ENCODE measurements at places on chromosomes 4 and X. TPM values are rescaled to one million over a fixed set of nuclear protein-coding genes. Genes with fewer than 3 reads are reported as not detected.
A peak's percentile ranks its signal among the peaks of the same experiment; 100 is the strongest.

- no peak for DNase-seq
These were observed 37.1 kb downstream of the STX18 start for GRCh38 chr4:4504783-4505182.

Gene ODAPH
- not detected for total RNA-seq

Gene ARX
- 0.31 TPM for total RNA-seq

- DNase-seq, result no peak
These were observed 97.1 kb upstream of the NRK start for GRCh38 chrX:105725228-105725627.

GRCh38 chr4:133096972-133097371 lies 52.1 kb upstream of the PCDH10 start:
- DNase-seq, result no peak

Gene FREM3
- 0.06 TPM for total RNA-seq

GRCh38 chr4:101458914-101459313 lies 111.6 kb upstream of the PPP3CA start:
- no peak for DNase-seq

DNA sequence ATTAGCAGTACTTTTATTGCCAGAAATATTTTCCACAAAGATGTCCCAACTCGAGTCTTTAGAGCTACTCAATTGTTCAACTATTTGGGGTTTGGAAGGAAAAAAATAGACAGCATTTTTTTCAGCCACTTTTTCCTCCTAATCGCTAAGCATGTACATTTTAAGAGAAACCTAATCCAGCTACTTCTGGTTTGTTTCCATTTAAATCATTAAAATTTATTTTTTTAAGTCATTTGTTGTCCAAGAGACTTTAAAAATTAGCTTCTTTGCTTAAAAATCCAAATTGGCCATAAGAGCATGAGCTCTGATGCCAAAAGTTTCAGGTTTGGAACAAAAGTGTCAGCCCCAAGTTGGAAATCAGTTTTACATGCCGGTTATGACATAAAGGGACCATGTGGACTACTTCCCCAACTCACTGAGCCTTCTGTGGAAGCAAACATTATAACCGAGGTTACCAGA lies 186.3 kb upstream of the INTU start:
- DNase-seq, result no peak

DNA sequence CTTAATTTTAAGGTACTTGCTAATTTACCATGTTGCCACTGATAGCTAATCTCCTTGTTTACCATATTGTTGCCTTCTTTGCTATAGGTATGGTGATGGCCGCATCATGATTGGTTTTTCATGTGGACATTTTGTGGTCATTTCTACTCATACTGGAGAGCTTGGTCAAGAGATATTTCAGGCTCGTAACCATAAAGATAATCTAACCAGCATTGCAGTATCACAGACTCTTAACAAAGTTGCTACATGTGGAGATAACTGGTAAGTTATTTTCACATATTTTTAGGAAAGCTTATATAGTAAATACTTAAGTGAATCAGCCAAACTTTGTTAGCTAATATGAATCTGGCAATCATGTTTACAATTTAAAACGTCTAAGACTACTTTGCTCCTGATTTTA lies 23.1 kb downstream of the WDR19 start:
- no peak for DNase-seq

- DNase-seq, result peak; percentile 73
These were observed 783 bp downstream of the RBPJ start for GRCh38 chr4:26321373-26322221.

Measured in kidney (tissue), 22 donors.